ENCODE measurements at places on chromosomes 2 and 18. TPM values are rescaled to one million over a fixed set of nuclear protein-coding genes. Genes with fewer than 3 reads are reported as not detected.

GRCh38 chr2:230643576-230644291 is 68.9 kb upstream of the CAB39 start:
- H3K27ac ChIP-seq, result peak overlapping the region; percentile 90
- peaks cover 23% of the 10 kb centered on the region for H3K4me1 ChIP-seq
- peak overlapping the region; percentile 51 for H3K4me3 ChIP-seq
- H3K27me3 ChIP-seq, result no peaks in the 10 kb centered on the region
- H3K36me3 ChIP-seq, result peaks cover 11% of the 10 kb centered on the region

- no peaks in the 10 kb centered on the region for H3K27me3 ChIP-seq
- peaks cover 3% of the 10 kb centered on the region for H3K4me1 ChIP-seq
- no peak overlapping the region for H3K27ac ChIP-seq
Observed at GRCh38 chr2:1595274-1595673, 149.0 kb downstream of the PXDN start.

GRCh38 chr2:175834477-175834876 is 167.6 kb downstream of the LNPK start:
- no peaks in the 10 kb centered on the region for H3K36me3 ChIP-seq
- H3K4me3 ChIP-seq, result no peak overlapping the region
- no peak for DNase-seq
- H3K4me1 ChIP-seq, result no peaks in the 10 kb centered on the region
- peaks cover 40% of the 10 kb centered on the region for H3K27me3 ChIP-seq

SLC4A5 gene
- 2.6 TPM for total RNA-seq

BBS5 gene
- 1.3 TPM for total RNA-seq

CCDC74A gene
- 3.0 TPM for total RNA-seq

All from activated CD8-positive, alpha-beta memory T cell treated with anti-CD3 and anti-CD28 coated beads, Interleukin-2, amount 10 ng/mL, durations not matched to agents 7 days and 5 days (primary cell).